ENCODE measurements at places on chromosomes 4 and X.

DNA sequence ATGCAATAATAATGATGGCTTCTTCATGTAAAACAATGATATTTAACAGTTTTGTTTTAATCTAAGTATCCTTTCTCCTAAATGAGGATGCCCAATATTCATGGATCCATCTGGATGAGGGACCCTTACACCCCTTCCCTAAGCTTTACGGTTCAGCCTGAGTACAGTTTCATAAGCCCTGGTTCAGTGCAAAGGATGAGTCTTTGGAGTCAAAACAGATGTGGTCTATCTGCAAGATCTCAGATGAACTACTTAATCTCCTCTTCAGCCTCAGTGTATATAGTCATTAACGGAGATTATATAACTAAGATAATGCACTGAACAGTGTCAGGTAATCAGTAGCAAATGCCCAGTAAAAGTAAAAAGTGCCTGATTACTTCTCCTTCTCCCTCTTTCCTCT, 22.1 kb downstream of the ANXA5 start:
- DNase-seq = no peak

- no peak for DNase-seq
These were observed 181.3 kb upstream of the STK26 start for GRCh38 chrX:131841496-131842437.

DNA sequence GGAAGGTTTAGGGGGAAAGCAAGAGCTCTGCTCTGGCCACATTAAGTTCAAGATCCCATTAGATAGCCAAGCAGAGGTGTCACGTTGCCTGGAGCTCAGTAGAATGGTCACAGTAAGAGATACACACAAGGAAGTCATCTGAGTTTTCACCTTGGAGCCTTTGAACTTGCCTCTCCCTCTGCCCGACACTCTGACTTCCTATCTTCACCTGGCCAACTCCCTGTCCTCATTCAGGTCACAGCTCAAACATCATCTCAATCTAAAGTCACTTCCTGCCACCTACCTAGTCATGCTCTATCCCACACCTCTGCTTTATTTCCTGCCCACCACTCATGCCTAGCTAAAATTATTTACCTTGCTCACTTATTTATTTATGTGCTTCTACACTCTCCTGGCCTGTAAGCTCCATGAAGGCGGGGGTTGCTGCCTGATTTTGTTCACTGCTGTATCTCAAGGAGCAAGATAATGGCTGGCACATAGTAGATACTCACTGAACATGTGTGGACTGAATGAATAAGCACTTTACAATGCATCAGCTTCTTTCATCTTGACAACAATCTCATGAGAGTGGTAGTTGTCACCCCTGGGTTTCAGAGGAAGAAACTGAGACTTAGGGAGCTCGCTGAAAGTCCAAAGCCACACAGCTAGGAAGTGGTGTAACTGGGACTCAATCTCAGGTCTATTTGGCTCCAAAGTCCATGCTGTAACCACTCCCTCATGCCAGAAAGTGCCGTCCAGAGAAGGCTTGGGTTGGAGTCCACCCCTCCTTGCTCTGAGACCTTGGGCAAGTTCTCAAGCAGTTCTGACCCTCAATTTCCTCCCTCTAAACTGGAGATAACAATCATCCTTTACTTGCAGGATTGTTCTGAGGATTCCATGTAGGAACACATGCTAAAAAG, 40.3 kb downstream of the EFNB1 start:
- DNase-seq = no peak

DNA sequence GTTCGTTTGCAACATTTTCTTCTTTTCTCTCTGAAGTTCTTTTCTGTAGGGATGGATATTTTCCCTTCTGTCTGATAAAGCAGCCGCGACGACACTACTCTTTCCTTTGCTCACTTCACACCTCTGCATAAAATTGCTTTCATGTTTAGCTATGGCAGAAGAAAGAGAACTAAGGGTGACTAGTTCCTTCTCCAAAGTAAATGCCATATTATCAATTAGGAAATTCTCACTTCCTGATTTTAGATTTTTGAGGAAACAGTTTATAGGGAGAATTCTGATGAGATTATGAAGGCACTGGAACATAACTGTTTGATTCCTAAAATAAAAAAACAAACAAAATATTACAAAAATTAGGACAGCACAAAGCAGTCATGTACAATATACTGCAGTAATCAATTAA, 29.2 kb downstream of the FANCB start:
- DNase-seq = no peak

GRCh38 chr4:20395160-20395773, 143.6 kb downstream of the SLIT2 start:
- DNase-seq = no peak

- DNase-seq = no peak
These were observed 44.6 kb upstream of the LINC00632 start for GRCh38 chrX:140664939-140665338.

- no peak for DNase-seq
These were observed 302.1 kb downstream of the KCTD8 start for GRCh38 chr4:44146516-44146915.

Measured in GM04504 (cell line).